ENCODE measurements at places on chromosomes 2 and 18.

GRCh38 chr2:160367887-160368286 lies 125.7 kb downstream of the RBMS1 start:
- peak; percentile 12 for DNase-seq

GRCh38 chr2:235144291-235144690 lies 192.5 kb downstream of the SH3BP4 start:
- DNase-seq, result no peak

DNA sequence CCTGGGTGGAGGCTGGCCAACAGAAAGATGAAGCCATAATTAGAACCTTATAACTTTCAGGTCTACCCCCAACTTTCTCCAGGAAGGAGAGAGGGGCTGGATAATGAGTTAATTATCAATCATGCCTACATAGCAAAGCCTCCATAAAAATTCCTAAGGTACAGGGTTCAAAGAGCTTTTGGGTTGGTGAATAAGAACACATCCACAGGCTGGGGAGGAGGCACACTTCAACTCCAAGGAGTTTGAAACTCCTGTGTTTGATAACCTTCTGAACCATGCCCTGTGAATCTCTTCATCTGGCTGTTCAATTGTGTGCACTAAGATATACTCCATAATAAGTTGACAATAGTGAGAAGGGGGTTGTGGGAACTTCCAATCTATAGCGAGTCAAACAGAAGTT lies 552.3 kb downstream of the TDRD15 start:
- DNase-seq, result no peak

DNA sequence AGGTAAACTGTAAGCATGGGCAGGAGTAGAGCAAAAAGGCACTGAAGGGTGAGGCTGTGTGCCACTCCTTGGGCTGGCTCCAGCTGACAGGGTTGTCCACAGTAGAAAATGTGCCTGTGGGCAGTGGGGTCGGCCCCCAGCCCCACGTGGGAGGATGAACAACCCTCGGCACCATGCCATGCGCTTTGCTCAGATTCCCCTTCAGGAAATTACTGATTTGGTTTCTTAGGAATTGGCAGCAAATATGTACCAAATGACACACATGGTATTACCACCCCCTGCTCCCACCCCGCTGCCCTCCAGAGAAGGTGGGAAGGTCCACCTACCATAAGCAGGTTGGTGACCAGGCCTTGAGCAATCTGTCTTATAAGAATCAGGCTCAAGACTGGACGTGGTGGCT lies 13.6 kb downstream of the ADCY3 start:
- no peak for DNase-seq

- no peak for DNase-seq
Measured at GRCh38 chr2:70552501-70553333, 909 bp downstream of the TGFA start.

- DNase-seq, result no peak
Measured at GRCh38 chr2:6755456-6755855, 110.3 kb downstream of the CMPK2 start.

- no peak for DNase-seq
Measured at GRCh38 chr18:47800248-47800647, 130.2 kb downstream of the SMAD2 start.

DNA sequence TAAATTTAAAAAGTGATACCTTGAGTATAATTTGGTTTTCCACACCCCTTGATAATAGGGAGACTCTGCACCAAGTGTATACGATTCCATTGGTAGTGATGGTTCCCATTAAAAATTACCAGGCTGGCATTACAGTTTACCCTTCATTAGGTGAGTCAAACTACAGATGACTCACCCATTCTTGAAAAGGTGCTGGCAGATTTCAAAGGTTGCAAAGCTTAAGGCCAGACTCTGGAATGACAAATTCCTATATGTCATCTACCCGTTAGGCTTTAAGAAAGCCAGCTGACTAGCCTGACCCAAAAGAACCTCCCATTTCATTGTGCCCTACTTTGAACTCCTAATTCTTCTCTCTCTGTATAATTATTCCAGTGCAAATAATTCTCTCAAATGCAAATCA lies 124.4 kb downstream of the LRRTM4 start:
- DNase-seq, result no peak

- DNase-seq, result no peak
Measured at GRCh38 chr2:234330902-234331301, 166.0 kb downstream of the ARL4C start.

- DNase-seq, result no peak
Measured at GRCh38 chr2:163551616-163552373, 184.0 kb downstream of the FIGN start.

DNA sequence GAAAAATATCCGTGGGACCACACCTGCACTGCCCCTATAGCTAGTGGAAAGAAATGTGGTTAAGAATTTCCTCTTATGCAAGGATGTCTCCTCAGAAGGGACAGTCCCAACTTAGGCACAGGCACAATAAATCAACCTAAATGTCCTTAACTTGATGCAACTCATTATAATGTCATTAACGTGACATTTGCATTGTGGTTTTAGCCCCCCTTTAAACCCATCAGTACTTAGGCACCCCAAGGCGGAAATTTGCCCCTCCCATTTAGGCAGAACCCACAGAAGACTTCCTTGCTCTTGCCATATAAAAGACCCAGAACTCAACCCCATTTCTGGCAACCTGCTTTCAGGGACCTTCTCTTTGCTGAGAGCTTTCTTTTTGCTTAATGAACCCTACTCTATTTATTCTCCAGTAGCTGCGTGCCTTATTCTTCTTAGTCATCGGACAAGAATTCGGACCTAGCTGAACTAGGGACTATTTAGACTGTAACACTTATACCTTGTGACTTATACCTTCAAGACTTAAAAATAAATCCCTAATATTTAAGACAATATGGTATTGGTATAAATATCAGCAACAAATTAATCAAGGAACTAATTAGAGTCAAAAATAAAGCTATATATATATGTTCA lies 1281.6 kb upstream of the TMEFF2 start:
- no peak for DNase-seq

GRCh38 chr2:64379186-64379585 lies 74.8 kb upstream of the LGALSL start:
- no peak for DNase-seq

DNA sequence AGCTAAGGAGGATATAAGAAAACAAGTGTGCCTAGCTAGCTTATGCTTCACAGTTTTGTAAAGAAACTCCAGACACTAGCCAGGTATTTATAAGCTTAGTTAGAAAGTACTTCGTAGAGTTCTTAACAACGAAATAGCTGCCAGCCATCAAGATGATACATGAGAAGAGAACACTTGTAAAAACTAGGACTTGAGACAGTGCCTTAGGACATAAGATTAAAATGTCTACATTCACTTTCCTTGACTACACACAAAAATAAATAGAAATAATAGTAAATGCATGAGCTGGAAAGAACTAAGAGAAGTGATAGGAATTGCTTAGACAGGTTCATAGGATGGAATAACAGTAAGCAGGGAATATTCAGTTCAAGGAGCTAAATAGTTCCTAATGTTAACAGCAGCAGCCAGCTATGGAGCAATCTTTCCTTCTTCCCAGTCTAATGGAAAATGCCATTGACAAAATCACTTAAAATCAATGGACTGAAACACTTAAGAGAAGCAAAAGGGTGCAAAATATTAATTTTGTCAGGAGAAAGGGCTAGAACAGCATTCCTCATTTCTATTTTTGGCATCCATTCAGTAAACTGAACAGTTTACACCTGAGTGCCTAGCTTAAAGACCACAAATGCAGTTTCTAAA lies 186.6 kb downstream of the PDE11A start:
- DNase-seq, result no peak

GRCh38 chr18:58896734-58897508 lies 32.2 kb downstream of the ZNF532 start:
- DNase-seq, result no peak

GRCh38 chr2:188852772-188853171 lies 121.4 kb upstream of the COL3A1 start:
- no peak for DNase-seq

GRCh38 chr2:46298522-46299353 lies 1.5 kb downstream of the EPAS1 start:
- DNase-seq, result no peak

GRCh38 chr2:158099716-158100115 lies 2.0 kb upstream of the UPP2 start:
- no peak for DNase-seq

GRCh38 chr2:147646818-147647468 lies 197.9 kb upstream of the ACVR2A start:
- no peak for DNase-seq

- DNase-seq, result no peak
Measured at GRCh38 chr18:45320724-45321123, 294.6 kb upstream of the SLC14A2 start.

DNA sequence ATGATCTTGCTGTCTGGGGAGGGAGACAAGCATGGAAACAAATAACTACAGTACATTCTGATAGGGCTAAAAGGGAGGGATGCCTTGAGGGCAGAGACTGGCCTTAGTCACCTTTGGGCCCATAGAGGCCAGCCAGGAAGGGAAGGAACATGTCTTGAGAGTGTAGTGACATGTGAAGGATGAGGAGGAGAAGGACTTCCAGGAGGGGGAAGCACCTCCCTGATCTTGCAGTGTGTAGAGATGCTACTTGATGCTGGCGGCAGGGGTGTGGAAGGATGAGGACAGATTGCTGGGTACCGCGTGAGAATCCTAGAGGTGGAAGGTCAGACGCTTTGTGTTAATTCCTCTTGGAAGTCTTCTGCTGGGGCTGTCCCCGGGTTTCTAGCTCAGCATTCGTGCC lies 13.1 kb downstream of the TET3 start:
- no peak for DNase-seq

DNA sequence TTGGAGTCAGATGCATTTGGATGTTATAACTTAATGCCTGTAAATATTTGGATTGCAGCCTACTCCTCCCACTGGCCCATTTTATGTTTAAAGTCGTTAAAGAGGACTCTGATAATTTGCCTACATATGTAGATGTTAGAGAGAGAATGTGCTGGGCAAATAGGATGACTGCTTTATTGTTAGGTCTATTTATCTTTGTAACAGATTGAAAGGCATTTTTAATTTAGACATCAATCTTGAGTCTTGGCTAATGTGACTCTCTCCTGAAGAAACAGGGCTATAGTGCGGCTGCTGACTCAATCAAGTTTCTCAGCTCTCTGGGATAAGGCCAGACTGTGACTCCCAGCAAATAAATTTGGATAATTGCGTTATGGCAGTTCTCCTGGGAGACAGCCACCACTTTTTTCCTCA lies 1101.4 kb downstream of the CBLN2 start:
- DNase-seq, result no peak

GRCh38 chr2:178761759-178762371 lies 45.4 kb downstream of the TTN start:
- DNase-seq, result peak; percentile 12

DNA sequence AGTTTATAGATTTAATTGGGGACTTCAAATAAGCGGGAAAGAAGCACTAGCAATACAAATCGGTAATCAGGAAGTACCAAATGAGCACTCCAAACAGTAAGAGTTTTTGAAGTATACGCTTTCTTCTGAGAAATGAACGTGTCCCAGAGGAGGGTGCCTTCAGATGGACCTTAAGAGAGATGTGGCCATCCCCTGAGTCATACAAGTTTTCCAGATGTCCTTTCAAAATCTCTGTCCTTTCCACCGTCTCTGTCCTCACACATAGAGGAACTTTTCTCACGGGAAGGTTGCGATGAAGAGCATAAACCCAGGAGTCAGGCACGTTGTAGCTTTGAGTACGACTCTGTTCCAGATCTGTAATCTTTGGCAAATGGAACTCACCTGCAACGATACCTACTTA lies 1.7 kb upstream of the SMAD2 start:
- no peak for DNase-seq

DNA sequence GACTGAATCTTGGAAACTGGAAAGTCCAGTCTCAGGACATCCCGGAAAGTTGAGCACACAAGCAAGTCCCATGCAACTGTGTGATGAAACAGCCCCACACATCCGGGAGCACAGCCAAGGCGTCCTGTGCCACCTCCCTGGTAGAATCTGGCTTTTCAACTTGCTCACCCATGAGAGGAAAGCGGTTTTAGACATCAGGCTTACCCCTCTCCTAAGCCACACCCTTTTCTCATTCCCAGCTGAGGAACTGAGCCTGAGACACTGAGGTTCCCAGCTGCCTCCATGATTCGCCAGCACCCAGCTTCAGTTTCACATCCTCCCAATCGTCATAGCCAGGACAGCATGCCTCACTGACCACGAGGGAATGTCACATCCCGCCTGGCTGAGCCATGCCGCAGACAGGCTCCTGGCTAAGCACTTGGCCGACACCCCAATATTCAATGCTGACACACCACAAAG lies 60.3 kb downstream of the STEAP3 start:
- DNase-seq, result no peak

- no peak for DNase-seq
Measured at GRCh38 chr2:230124757-230125431, 56.2 kb upstream of the SLC16A14 start.

DNA sequence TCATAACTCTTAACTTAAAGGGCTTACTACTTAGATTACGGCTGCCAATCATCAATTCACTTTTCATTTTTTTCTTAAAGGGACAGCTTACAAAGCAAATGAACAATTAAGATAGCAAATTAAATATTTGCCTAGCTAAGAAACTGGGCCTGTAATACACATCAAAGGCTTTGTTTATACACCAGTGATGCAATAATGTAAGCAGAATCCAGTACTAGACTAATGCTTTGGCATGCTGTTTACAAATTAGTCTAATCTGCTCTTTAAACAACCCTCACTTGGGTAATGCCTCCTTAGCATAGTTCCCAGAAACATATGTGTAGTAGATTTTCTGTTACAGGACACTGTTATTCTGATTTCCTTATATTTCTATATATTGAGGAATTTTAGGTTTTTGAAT lies 105.8 kb downstream of the ARHGAP28 start:
- no peak for DNase-seq

DNA sequence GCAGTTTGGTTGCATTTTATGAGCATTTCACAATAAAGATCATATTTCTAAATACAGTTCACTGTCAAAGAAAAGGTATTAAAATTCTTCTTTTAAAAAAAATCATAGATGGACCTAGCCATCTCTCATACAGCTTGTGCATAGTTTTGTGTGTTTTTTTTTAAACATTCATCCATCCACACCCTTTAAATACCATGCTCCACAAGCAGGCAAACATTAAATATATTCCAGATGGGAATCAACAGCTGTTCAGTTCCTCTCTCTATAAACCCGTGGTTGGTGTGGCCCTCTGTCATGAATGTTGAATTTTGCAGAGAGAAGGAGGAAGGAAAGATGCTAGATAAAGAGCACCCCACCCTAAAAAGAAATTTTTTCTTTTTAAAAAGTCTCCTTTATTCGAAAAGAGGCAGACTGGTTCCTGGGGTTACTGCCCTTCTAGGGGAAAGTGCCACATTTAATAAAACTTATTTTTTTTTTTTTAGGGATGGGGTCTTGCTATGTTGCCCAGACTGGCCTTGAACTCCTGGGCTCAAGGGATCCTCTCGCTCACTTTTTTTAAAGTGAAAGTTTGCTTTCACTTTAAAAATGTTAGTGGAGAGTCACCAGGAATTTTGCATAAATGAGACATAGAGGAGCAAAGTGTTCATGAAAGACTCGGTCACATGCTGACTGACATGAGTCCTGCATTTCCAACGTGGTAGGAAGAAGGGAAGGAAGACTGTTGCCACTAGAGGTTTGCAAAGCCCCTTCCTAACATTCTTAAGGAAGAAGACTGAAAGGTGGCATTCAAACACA lies 73.9 kb upstream of the LMAN1 start:
- no peak for DNase-seq

All from stimulated activated CD4-positive, alpha-beta T cell treated with anti-CD3 and anti-CD28 coated beads, Interleukin-15, amount 100 ng/mL, for 48 hours (primary cell).